Right atrium auricular region (tissue), 2 donors: ENCODE measurements at places on chromosomes 5 and 9. TPM values are rescaled to one million over a fixed set of nuclear protein-coding genes. Genes with fewer than 3 reads are reported as not detected.
A peak's percentile ranks its signal among the peaks of the same experiment; 100 is the strongest.

- DNase-seq, result no peak
These were observed 172.1 kb upstream of the GAS1 start for GRCh38 chr9:87119328-87119881.

DNA sequence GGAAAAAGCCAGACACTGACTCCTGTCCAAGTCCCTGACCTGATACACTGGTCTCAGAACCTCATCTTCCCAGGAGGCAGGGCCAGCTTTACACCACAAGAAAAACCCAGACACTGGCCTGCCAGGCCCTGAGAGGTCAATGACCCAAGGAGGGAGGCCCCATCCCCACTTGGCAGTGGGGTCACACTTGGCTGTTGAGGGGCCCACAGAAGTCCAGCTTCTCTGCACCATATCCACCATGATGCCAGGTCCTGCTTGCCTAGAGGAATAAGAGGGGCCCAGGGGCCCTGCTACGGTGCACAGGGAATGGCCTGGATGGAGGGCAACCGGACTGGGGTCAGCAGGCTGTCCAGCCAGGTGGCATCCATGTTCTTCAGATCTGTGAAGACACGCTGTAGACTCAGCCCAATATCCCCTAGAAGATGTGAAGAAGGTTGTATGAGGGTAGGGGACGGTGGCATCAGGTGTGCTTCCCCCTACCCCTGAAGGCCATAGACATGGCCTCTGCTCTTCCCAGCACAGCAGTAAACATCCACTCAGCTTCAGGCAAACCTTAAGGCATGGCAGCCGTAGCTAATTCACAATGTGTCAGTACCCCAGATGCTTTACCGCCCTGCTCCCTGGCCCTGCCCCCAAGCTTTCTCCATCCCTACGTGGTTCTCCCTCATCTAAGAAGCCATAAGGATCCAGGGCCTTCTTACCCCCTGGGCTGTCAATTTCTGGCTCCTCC is 6.7 kb downstream of the IRF1 start:
- no peak for DNase-seq

GRCh38 chr9:136285501-136286358 is 18.2 kb downstream of the CCDC187 start:
- no peak for DNase-seq

GRCh38 chr9:7045361-7045760 is 287.6 kb downstream of the KDM4C start:
- no peak for DNase-seq

DNA sequence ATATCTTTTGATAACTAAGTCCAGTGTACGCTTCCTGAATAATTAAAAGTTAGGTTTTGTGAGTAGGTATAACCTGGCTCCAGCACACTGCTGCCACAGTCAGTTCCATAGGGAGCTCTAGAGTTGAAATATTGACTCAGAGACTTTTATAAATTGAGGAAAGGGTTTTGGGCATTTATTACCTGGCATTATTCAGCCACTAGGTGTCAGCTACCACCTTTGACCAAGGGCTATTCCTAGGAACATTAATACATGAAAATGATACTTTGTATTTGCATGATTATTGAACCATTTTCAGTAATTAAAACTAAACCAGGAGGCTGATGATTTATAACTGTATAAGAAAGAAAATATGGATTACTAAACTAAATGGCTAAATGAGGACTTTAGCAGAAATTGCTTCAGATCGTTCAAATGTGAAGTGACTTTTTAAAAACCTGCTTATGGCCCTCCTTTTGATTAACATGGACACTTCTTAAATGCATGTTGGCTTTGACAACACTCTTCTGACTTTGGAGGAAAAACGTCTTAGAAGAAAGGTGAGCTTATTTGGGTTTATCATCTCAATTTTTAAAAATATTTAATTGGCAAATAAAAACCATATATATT is 83.0 kb downstream of the SMC2 start:
- DNase-seq, result no peak

DNA sequence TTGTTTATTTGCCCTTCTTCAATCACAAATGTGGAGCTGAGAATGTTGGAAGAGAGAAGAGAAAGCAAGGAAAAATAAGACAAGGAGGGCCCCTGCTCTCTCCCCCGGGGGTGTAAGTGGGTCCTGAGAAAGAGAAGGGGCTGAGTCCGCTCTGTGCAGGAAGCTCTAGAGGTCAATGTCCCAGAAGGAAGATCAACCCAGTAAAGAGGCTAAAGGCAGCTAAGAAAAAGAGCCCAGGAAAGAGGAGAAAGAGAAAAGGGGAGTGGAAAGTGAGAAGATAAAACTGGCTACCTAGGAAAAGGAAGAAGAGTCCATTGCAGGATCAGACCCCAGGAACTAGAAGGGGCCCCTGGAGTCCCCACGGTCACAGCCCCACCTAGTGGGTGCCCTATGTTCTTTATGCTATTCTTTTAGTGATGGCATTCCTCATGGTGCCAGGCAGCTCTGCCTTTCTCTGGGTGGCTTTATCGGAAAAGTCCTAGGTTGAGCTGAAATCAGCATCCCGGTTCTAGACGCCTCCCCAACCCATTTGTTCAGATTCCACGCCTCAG is 583.4 kb downstream of the ACTL7B start:
- DNase-seq, result peak; percentile 64

DNA sequence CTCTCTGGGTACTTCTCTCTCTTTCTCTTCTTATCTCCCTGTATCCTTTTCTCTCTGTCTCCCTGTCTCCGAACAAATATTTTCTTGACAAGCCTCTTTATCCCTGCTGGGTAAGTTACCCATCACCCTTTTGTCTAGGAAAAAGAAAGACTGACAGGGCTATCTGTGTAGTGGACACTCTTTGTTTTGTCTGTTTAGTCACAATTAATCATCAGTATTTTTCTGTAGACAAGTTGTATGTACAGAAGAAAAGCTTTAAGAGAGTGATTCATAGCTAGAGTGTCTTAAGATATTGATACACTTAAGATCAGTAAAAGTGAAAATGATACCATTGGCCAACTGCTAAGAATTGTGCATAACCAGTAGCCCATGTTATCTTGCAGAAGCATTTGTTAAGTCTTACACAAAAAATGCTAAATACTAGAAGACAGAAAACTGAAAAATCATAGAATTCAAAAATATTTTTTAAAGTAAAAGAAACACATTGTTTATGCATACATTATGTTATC is 1043.8 kb upstream of the EDIL3 start:
- no peak for DNase-seq

GRCh38 chr9:13675638-13676000 is 396.1 kb upstream of the MPDZ start:
- DNase-seq, result no peak

GRCh38 chr5:62718324-62718723 is 139.7 kb downstream of the LRRC70 start:
- DNase-seq, result no peak

SGCD gene
- total RNA-seq, result 85.1 TPM

- no peak for DNase-seq
These were observed 166.9 kb upstream of the MPDZ start for GRCh38 chr9:13446286-13446937.
